ENCODE measurements at places on chromosomes 2 and 18.

- 0 out of 3 replicates have a peak, but pooled peaks have one; percentile 22 for ATAC-seq
These were observed 1624.2 kb downstream of the LRP1B start for GRCh38 chr2:140506606-140507005.

DNA sequence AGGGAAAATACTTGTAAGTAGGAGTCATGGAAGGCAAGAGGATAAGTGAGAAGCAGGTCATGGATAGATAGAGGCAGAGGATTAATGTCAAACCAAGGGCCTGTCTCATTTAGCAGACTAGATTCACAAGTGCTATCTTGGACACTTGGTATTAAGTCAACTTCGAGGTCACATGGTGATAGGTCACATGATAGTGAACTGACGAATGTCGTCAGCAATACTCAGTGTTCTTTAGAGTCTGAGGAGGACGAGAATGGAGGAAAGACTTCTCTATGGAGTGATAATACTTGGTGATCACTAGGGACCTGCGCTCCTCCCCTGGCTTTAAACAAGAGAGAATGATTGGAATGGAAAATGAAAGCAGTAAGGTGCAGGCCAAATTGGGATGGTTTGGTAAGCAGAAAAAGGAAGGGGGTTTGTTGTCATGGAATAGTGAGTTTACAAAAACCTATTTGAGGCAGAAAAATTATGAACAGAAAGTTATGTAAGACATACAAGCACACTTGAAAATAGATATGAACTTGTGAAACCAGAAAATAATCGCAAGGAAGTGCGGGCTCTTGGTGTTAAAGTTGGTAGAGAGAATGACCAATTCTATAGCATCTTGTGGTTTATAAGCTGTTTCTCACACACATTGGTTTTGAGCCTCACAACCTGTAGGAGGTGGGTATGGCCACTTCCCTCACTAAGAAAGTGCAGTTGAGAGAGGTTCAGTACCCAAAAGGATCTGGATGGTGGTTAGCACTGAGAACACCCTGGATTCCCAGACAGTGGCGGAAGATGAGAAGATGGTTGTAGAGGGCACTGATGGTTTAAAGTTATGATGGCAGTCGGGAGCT lies 141.5 kb downstream of the WDSUB1 start:
- ATAC-seq, result no peak

DNA sequence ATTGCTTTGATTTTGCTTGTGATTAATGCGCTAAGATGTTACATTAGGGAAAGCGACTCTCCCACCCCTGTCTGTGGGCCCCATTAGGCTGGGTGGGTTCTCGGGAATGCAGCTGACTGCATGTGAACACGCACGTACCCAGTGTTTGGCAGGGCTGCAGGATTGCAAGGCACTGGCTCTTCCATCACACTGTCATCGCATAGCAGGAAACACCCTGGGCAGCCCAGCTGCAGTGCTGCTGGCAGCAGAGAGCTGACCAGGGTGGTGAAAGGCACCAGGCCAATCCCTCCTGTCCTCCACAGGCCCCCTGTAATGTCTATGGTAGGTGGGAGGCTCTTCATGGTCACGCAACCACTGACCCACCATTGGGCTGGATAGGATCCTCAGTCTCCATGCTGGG lies 34.4 kb upstream of the FZD7 start:
- no peak for ATAC-seq

DNA sequence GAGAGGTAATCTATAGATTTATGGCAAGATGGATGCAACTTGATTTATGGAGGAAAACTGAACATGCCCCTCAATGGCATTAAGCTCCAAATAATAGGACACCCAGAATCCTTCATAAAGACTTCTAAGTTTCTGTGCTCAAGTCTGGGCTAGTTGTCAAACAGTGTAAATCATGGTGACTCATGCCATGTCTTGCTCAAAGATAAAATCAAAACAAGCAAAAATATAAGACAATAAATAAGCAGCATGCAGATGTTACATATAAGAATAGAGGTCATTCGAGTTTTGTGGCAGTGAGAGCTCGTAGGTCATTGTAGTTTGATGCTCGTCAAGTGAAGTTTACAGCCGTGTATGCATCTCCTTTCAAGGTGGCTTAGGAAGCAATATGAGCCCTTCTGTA lies 403.2 kb downstream of the THSD7B start:
- ATAC-seq, result peak; percentile 55

Data from SK-N-SH treated with all-trans-retinoic acid at 6 μM for 48 hours (cell line).